SHP77 treated with DMSO at 0.1 percent for 48 hours (cell line): ENCODE measurements at places on chromosomes 11 and 22.

DNA sequence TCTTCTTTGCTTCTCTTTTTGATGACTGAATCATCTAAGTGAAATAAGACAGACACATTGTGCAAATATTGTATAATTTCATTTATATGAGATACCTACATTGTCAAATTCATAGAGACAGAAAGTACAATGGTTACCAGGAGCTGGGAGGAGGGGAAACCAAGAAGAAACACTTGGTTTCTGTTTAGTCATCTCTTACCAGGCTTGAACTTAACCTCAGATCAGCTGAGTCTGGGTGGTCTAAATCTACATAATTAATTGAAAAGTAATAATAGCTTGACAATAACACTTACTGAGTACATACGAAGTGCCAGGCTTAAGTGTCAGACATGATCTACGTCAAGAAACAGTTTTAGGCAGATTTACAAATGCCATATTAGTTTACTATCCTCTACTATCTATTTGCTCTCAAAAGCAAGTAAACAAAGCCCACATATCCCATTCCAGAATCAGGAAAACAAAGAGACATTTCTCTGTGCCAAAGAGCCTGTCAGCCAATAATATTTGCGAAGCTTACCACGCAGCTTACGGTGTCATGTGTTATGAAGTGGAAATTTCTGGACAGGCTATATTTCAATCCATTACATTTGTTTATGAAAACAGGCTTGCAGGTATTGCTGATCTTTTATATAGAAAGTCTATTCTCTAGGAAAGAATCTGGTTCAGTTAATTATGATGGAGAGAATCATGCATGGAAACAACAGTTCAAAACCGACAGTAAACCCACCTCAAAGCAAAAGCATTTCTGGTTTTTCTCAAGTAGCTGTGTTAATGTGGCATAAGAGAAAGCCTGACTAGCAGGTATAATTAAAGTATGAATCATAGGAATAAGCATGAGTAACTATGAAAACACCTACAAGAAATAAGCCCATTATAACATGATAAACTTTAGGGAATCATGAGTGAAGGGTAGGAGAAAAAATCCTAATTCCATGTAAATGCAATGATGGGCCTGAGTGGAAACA, 2.7 kb upstream of the ARHGAP42 start:
- peak; percentile 50 for DNase-seq

GRCh38 chr11:74471668-74472429, 4.5 kb upstream of the KCNE3 start:
- DNase-seq, result no peak

DNA sequence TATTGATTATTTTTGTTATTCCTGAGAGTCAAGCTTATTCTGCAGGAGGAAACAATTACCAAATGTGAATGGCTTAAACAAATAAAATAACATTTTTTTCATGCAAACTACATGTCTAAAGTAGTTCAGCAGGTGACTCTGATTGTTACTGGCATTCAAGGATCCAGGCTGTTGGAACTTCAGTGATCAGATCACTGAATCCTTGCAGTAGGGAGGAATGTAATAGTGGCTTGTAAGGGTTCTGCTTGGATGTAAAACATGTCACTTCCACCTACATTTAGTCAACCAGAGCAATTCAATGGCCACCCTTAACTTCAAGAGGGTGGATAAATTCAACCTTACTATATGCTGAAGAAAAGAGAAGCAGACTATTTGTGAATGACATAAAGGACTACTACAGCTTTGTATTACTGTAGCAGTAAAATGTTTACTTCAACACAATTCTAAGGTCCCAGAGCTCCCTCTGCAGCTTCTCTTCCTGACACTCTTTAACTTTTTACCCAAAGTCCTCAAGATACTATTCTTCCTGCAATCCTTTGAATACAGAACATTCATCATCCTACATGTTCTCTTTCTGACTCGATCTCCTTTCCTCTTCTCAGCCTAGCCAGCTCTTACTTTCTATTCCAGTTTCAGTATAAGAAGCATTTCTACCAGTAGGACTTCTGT, 284.0 kb downstream of the LRRC4C start:
- no peak for DNase-seq

GRCh38 chr11:75809991-75810390, 5.0 kb upstream of the UVRAG start:
- DNase-seq, result no peak

DNA sequence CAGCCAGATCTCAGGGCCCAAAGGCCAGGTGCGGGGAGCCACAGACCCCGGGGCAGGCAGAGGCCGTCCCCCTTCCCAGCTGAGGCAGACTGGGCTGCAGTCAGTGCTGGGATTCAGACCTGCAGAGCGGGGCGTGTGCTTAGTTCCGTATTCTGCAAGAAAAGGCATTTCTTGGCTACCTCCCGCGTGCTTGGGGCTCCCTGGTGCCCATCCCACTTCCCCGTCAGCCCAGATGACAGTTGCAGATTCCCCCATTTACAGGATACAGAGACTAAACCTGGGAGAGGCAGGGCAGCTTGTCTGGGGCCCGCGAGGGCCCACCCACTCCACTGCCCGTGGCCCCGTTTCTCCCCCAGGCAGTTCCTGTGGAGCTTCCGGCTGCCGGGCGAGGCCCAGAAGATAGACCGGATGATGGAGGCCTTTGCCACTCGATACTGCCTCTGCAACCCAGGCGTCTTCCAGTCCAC, 18.3 kb downstream of the CYTH4 start:
- no peak for DNase-seq

DNA sequence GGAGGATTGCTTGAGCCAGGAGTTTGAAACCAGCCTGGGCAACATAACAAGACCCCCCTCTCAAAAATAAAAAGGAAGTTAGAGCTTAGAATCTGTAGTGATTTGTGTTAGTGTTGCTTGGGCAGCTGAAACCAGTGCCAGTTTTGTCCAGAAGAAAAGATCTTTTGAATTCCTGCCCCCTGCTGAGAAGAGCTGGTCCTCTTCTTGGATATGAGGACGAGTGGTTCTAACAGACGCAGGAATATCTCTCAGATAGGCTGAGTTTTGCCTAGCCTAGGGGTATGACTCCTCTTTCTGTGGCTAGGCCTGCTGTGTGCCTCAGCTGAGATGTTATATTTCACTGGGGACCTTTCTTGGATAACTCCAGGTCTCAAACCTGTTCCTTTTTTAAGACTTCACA, 102.8 kb downstream of the STIM1 start:
- no peak for DNase-seq

GRCh38 chr11:114449845-114450244, 10.6 kb downstream of the REXO2 start:
- no peak for DNase-seq

GRCh38 chr11:86034710-86035109, 34.2 kb downstream of the PICALM start:
- DNase-seq, result no peak

DNA sequence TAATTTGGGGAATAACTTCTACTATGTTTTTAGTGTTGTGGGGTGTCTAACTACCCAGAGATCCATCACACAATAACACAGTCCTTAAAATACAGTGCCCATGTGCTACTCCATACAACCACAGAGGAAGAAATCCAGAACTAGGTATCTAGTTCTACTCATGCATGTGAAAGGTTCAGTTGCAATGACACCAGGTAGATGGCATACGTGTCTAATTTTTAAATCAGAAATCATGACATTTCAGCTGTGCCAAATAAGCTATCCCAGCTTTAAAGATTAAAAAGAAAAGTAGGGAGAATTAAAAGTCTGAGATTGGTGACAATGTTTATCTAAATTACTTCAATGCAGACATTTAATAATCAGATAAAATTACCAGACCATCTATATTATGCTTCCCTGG, 122.2 kb downstream of the CD44 start:
- no peak for DNase-seq

DNA sequence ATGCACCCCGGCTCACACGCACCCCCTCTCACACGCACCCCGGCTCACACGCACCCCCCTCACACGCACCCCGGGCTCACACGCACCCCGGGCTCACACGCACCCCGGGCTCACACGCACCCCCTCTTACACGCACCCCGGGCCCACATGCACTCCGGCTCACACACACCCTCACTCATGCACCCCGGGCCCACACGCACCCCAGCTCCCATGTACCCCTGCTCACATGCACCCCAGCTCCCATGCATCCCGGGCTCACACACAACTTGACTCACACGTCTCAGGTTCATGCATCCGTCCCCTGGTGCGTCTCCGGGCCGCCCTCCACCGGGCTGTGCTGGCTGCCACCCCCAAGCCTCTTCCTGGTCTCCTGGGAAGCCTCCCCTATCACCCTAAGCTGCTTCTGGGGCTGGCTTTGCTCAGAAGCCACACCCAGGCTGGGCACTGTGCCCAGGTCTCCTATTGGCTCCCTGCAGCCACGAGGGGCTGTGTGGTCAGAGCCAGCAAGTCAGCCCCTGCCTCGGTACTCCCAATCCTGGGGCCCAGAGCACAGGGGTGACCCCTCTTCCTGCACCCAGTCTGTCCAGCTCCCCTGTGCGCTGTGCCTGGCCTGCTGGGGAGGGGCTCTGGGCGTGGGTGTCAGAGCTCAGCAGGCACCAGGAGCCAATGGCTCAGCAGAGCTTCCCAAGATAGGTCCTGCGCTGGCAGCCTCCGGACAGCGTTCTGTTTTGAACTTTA, 16.9 kb downstream of the TSPAN4 start:
- no peak for DNase-seq
